Effector memory CD4-positive, alpha-beta T cell (primary cell): ENCODE measurements at places on chromosomes 16 and 17.
A peak's percentile ranks its signal among the peaks of the same experiment; 100 is the strongest.

DNA sequence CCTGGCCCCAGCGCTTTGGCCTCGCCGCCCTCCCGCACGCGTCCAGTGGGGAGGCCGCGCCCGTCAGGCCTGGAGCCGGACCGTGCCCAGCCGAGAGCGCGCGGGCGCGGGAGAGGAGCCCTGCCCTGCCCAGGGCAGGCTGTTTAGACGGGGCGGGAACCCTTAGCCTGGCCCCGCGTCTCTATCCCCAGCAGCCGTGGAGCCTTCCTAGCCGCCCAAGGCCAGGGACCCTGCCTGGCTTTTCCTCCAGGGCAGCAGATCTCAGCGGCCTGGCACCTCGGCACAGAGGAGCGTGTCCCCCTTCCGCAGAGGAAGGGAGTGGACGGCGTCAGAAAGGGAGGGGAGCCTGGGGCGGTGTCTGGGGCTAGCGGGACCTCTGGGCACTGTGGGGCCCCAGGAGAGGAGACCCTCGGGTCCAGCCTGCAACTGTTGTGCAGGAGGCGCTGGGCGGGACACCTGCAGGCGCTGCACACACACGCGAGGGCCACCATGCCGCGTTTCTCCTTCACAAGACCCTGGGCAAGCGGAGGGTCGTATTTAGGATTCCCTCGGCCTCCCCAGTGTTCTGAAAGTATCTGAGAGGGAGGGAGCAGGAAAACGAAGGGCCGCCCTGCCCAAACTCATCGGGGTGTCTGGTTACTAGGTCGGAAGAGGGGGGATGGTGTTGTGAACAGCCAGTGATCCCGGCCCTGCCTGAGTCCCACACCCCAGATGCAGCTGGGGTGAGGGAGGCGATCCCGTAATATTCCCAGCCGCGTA, 2.3 kb upstream of the NPTX1 start:
- no peak for DNase-seq

- DNase-seq: no peak
Measured at GRCh38 chr16:11395008-11395948, 50.0 kb downstream of the RMI2 start.

- DNase-seq: no peak
Measured at GRCh38 chr16:84967828-84968227, 43.5 kb downstream of the ZDHHC7 start.

DNA sequence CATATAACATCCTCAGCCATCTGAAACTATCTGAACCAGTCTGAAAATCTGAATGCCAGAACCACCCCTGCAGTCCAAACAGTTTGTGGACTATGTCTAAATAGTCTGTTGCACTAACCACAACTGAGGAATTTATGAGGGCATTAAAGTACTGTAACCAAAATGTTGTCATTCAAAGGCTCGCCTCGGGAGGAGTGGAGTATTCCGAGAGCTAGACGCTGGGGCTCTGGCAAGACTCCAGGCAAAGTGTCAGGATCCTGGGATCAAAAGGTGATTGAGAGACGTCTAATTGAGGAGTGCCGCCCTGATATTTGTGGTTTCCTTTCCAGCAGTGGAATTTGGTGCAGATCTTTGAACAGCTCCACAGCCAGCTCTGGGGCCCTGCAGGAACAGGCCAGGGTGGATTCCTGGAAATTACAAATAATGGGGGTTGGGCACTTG, 142.9 kb upstream of the MYOCD start:
- DNase-seq: no peak

DNA sequence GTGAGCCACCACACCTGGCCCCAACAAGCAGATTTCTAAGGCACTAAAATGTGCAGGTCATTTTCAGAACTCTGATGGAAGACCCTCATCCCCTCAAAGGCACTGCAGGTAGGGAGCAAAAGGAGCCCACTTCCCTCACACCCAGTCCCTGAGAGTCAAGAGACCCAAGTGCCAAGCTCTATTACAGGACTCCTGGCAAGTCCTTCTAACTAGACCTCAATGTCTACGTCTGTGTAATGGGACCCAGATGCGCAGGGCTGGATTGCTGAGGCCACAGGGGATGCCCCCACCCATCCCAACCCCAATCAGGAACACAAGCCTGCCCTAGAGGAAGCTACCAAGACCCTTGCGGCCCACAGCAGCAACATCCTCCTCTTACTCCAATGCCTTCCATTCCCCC, 2.7 kb downstream of the PLLP start:
- DNase-seq: no peak

DNA sequence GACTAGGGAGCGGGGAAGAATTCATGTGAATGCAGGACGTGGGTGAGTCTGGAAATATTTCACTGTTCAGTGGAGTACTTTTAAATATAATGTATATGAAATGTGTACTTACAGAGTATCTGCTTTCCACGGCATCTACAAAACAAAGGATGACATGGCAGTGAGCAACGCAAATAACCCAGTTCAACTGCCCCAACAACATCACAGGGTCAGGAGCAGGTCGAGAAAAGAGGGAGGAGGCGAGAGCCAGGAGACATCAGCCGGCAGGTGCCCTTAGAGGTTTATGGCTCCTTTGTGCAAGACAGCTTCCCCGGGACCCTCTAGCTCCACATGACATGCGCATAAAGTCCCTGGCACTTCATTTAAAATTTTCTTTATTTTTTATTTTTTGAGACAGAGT, 61.1 kb downstream of the PECAM1 start:
- no peak for DNase-seq

DNA sequence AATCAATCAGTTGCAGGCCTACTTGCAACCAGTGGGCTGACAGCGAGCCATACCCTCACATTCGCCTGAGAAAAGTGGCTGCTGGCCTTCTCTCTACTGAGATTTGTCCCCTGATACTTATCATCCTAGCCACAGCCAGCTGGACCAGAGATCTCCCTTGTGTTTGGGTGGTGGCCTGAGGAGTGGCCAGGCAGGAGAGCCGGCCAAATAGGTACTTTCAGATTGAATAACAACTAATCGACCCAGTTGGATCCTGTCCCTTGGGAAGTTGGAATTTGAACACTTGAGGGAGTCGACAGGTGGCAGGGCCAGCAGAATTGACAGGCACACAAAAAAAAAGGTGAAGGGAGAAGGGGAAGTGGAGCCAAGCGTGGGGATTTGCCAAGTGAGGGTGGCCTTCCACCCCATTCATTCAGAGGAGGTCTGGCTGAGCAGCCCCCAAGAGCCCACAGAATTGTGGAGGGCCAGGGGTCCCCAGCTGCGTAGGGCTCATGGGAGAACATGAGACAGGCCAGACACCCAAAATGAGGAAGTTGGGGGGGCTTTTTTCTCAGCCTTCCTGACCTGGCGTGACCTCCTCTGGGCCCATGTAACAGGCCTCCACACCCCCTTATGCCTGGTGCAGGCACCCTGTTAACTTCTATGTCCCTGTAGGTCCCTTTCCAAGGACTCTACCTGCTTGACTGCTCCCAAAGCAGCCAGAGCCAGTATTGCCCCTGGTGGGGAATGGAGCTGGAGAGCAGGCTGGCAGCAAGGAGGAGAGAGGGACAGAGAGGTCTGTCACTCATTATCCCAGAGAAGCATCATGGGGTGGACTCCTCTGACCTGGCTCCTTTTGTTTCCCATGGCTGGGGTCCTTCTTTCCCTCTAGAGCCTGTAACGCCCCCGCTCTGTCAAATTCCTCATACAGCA, 2.9 kb upstream of the RANGRF start:
- no peak for DNase-seq

DNA sequence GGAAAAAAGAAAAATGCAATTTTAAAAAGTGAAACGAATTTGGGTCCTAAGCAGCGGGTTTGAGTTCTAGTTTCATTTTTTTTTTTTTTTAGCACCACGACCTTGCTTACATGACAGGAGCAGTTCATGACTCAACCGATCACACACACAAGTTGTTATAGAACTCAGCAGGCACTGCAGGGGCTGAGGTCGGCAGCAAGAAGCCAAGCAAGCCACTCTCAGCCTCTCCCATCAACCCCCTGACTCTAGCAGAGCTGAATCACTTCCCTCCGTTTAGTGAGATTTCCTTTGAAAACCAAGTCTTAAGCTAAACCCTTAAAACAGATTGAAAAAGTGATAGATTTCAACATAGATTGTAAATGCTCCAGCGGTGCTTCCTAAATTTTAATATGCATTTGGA, 520.8 kb downstream of the HAPSTR1 start:
- DNase-seq: no peak

DNA sequence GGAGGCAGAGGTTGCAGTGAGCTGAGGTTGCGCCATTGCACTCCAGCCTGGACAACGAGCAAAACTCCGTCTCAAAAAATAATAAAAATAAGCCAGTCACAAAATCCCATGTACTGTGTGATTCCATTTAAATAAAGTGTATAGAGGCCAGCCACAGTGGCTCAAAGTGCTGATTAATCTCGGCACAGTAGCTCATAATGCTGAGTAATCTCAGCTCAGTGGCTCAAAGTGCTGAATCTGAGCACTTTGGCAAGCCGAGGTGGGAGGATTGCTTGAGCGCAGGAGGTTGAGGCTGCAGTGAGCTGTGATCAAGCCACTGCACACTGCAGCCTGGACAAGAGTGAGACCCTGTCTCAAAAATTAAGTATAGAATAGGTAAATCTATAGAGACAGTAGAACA, 4.9 kb downstream of the TMED6 start:
- DNase-seq: no peak

DNA sequence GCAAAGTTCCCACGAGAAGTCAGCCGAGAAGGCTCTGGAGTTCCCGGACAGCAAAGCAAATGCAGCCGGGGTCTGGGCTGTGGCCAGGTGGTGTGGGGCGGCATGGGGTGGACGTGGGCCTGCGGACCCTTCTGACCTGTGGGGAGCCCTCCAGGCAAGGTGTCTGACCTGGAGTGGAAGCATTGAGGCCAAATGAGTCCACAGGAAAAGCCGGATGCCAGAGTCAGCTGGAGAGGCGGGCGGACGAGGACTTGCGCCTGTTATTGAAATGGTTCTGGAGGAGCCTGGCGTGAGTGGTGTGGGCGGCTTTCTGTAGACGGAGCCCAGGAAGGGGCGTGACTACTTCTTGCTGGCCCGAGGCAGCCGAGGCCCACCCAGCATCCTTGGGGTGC, 50.5 kb upstream of the ZNF750 start:
- no peak for DNase-seq

DNA sequence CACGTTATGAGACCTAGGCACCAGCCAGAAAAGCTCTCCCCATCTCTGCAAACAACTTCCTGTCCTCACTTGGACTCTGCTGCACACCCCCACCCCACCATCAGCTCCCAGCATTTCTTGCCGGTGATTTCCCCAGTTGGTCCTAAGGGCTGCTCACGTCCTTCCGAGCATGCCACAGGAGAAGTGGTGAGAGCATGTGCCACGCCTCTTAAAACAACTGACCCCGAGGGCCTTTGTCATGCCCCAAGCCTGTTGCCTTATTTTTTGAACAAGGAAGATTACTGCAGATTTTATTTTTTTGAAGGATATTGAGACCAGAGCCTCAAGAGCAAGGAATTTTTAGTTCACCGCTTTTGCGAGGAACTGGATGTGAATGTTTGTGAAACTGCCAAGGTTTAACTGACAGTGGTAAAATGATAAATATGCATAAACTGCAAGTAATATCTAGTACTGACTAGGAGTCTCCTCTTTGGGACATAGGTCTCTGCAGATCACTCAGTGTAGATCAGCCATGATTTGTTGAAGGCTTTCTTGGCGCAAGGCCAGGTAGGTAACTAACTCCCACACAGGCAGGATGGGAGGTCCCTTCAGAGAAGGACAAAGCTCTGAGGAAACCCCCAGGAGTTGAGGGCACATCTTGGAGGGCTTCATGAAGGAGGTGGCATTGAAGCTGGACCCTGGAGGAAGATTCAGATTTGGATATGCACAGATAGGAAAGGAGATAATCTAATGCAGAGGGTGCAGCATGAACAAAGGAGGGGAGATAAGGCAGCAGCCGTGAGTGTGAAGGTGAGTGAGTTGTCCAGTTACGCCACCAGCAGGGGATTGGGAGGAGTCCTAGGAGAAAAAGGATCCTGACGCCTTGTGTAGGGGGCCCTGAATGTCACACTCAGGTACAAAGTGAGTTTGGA, 44.7 kb downstream of the TMEM132E start:
- DNase-seq: no peak

- no peak for DNase-seq
Measured at GRCh38 chr16:4176906-4177417, 60.7 kb upstream of the ADCY9 start.

GRCh38 chr17:41624208-41625101, at the start of gene KRT17:
Gene KRT17, minus strand, starts transcription at chr17:41624575. Its CDS starts 66 bp downstream, at chr17:41624509.
- no peak for DNase-seq

GRCh38 chr16:5903153-5903552, 805.6 kb upstream of the EEF2KMT start:
- DNase-seq: no peak

GRCh38 chr17:43576563-43577229, 30.6 kb upstream of the ETV4 start:
- DNase-seq: peak; percentile 38

GRCh38 chr17:50273654-50274040, 619 bp upstream of the TMEM92 start:
- DNase-seq: no peak

DNA sequence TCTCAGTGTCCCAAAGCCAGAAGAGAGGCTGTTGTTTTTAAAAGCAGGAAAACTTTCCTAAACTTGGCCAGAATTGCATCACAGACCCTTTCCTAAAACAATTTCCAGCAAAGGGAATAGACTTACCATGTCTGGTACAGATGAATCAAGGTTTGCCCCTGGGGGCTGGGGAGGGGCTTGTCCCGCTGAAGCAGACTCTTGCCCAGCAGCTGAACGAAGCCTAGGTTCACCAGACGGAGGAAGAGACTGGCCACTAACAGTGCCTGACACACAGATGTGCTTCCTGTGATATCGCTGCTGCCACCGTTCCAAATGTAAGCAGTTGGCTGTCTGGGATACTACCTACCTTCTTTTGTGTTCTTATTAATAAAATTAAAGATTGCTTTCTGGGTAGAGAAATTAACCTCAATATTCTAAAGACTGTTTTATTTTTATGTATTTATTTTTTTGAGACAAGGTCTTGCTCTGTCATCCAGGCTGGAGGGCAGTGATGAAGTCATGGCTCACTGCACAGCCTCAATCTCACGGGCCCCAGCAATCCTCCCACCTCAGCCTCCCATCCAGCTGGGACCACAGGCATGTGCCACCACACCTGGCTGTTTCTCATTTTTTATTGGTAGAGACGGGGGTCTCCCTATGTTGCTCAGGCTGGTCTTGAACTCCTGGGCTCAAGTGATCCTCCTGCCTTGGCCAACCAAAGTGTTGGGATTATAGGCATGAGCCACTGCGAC, 13.5 kb downstream of the PRCD start:
- DNase-seq: no peak

- no peak for DNase-seq
Measured at GRCh38 chr16:58510097-58510775, 5.1 kb upstream of the SETD6 start.

- no peak for DNase-seq
Measured at GRCh38 chr16:83315271-83315670, 492.5 kb upstream of the HSBP1 start.
